ENCODE measurements at places on chromosomes 7 and 10.
A peak's percentile ranks its signal among the peaks of the same experiment; 100 is the strongest.

DNA sequence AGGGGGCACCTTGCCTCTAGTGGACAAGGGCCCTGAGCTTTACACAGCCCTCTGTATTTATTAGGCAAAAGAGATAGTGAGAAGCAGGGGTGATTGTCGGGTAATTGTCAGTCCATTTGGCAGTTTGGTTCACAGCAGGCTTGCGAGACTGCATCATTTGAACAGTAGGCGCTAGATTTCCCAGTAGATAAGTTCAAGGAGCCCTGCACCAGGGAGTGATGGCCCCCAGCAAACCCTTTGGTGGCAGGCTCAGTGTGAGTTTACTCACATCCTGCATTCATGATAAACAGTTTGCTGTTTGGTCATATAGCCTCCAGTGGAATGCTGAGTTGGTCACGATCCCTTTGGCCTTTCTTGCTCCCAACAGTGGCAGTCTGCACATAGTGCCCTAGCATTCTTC lies 59.4 kb downstream of the MARCHF5 start:
- DNase-seq = no peak

GRCh38 chr10:118012952-118013525 lies 33.7 kb downstream of the RAB11FIP2 start:
- no peak for DNase-seq

DNA sequence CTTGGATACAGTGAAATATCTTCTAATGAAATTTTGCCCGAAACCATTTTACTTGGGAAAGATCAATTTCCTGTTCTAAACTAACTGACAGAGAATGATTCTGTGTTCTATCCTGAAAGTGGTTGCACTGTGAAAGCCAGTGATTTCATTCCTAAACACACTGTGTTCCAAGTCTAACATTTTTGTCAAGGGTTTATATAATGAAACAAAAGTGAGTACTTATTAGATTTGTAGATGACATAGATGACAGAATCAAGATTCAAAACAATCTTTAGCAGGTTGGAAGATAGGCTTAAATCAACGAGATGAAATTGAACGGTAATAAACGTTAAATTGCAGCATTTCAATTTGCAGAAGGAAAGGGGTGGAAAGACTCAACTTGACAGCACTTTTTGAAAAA lies 13.3 kb downstream of the KAT6B start:
- DNase-seq = no peak

DNA sequence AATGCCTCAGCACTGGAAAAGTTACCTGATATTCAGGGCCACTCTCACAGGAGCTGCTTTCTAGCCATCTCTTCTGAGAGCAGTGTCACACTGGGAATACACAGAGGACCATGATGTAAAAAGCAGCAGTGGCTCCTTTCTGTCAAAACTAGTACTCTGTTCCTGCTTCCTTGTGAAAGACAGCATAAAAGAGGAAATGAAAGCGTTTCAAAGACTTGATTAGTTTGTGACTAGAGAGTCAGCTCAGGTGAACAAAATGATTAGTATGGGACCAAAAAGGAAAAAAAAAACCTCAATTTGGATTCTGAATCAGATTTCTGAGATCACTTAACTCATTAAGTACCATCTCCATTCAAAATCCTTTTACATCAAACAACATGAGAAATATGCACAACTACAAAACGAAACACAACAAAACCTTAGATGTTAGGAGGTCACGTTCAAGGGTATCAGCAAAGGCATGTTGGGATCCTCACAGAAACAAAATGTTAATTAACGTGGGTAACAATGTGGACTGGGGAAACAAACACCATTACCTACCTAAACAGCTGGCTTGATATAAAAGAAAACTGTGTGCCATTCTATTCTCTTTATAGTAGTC lies 103.7 kb downstream of the MACC1 start:
- no peak for DNase-seq

- DNase-seq = peak; percentile 1
Observed at GRCh38 chr7:101784292-101785127, 32.9 kb upstream of the CUX1 start.

DNA sequence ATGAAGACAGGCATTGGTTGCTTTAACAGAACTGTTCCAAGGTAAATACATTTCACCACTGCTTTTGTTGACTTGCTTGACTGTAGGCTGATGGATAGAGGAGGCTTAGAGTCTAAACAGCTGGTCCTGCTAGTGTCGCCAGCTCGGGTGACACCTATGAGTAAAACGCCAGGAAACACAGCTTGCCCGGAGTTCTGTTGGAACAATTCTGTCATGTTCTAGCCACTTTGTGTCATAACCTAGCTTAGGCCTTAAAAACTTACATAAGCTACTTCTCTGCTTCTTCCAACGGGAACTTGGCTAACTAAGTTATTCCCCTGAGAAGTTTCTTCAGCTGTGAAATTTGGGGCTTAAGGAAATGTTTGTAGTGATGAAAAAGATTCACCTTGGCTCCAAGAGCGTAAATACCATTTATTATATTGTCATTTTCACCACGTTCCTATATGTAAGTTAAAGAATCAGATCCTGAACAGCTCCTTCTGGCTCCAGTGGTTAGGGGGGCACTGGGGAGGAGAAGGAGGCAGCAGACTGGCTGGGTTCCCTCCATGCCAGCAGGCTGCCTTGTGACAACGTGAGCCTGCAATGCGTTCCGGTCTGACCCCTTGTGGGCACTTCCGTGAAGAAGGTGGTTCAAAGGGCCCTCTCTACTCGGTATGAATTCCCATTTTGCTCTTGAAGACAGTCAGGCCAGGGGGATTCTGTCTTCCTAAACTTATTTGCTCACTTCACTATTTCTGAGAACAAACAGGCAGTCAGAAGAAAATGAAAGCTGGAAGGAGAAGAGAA lies 253.2 kb downstream of the BMPER start:
- DNase-seq = no peak

GRCh38 chr10:46236941-46237681 lies 49.7 kb upstream of the ANTXRL start:
- no peak for DNase-seq

- no peak for DNase-seq
Observed at GRCh38 chr10:4982764-4983226, 19.6 kb downstream of the AKR1C1 start.

- DNase-seq = no peak
Observed at GRCh38 chr7:79182283-79182682, 271.2 kb downstream of the MAGI2 start.

DNA sequence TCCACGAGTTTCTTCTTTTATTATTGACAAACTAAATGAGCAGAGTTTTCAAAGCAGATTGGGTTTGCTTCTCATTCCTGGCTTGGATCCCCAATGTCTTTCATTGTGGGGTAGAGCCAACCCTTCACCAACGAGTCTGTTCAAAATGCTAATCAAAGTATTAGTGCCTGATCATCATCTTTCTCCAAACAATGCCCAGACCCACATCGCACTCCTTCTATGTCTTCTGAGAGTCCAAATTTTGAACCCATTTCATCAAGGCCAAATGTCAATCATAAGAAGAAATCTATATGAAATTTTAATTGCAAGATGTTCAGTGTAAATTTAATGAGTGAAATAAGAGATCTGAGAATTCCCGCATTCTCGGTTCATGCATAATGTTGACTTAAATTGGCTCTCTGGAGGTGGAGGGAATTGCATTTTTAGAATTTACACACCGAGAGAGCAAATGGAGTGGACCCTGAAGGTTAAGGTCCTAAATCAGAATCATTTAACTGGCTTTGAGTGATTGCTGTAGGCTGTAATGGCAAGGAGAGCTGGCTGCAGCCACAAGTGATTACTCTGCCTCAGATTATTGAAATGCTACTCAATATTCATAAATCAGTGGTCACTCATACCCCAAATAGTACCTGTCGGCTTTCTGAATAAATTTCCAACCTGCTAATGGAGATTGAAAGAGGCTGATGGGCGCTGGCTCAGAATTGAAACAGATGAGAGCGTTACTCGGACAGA lies 602.9 kb downstream of the TYW1 start:
- DNase-seq = no peak

- no peak for DNase-seq
Observed at GRCh38 chr10:71989661-71990454, 25.7 kb downstream of the CHST3 start.

Measured in amygdala (tissue), 56 donors.